Calu3 (cell line): ENCODE measurements at places on chromosomes 11 and 22. TPM values are rescaled to one million over a fixed set of nuclear protein-coding genes. Genes with fewer than 3 reads are reported as not detected.
A peak's percentile ranks its signal among the peaks of the same experiment; 100 is the strongest.

Gene MMP10
- total RNA-seq: not detected in 2 replicates

Gene TTC28
- 5.2 and 10.1 TPM in 2 replicates for total RNA-seq

Gene RIMBP3C
- total RNA-seq: 0.17 TPM in 1 of 2 replicates, not detected in the other

Gene LMO1
- not detected in 2 replicates for total RNA-seq

Gene ZNF70
- 6.5 and 6.6 TPM in 2 replicates for total RNA-seq

Gene ANKK1
- total RNA-seq: 0.56 and 0.90 TPM in 2 replicates

Gene HNRNPUL2
- 52.6 and 52.7 TPM in 2 replicates for total RNA-seq

Gene CFAP300
- total RNA-seq: 2.9 and 4.6 TPM in 2 replicates

Gene BIK
- 37.9 and 43.1 TPM in 2 replicates for total RNA-seq

GRCh38 chr22:48250286-48250895 is 1487.9 kb downstream of the TBC1D22A start:
- no peak for DNase-seq

GRCh38 chr11:70582886-70583641 is 184.7 kb downstream of the CTTN start:
- DNase-seq: no peak

- DNase-seq: no peak
These were observed 85.6 kb upstream of the GRIA4 start for GRCh38 chr11:105524286-105524685.

DNA sequence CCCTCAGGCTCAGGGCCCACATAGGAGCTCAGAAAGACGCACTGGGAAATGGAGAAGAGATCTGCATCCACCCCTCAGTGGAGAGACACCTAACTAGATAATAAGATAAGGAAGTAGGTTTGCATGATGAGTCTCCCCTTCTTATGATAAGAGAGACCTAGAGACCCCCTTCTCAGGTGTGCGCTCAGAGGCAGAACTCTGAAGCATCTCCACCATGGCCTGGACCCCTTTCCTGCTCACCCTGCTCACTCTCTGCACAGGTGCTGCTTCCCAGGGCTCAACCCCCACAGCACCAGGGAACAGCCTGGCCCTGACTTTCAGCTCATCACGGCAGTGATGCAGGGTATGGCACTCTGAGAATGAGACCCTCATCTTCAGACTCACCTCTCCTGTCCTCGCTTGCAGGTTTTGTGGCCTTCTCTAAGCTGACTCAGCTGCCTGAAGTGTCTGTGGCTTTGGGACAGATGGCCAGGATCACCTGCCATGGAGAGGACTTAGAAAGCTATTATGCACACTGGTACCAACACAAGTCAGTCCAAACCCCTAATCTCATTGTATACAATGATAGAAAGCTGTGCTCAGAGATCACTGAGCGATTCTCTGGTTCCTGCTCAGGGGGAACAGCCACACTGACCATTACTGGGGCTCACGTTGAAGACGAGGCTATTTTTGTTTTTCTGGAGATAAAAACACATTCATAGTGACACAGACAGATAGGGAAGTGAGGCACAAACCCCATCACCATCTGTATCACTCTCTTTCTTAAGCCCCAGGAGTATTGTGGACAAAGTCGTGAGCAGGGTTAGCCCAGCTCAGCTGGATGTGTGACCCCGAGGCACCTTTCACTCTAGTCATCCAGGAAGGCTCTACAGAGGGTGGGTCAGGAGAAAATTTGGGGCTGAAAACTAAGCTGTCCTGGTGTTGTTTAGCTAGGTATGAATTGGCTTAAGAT is 29.7 kb upstream of the IGLL5 start:
- DNase-seq: no peak

DNA sequence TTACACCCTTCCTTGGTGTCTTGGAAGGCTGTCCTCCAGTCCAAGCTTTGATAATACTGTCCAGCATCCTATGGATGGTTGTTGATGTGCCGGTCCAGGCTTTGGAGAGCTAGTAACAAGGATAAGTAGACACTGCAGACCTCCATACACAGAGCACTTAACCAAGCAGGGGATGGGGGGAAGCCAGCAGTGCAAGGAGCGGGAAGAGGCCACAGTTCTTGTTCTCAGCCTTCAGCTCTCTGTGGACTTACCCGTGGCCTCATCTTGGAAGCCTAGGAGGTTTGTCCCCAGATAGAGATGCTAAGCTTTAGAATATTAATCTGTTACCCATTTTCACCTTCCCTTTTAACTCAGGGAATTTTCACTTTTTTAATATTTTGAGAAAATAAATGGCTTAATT is 30.9 kb upstream of the ZC3H12C start:
- no peak for DNase-seq

GRCh38 chr11:46050003-46050461 is 71.2 kb downstream of the PHF21A start:
- peak; percentile 2 for DNase-seq

- peak; percentile 79 for DNase-seq
These were observed at the start of gene AHNAK for GRCh38 chr11:62546244-62546928. AHNAK (minus strand) TSS chr11:62546806; CDS start chr11:62536098, 10,708 bp downstream.

- no peak for DNase-seq
These were observed 335.3 kb downstream of the FAM181B start for GRCh38 chr11:82398300-82398815.

DNA sequence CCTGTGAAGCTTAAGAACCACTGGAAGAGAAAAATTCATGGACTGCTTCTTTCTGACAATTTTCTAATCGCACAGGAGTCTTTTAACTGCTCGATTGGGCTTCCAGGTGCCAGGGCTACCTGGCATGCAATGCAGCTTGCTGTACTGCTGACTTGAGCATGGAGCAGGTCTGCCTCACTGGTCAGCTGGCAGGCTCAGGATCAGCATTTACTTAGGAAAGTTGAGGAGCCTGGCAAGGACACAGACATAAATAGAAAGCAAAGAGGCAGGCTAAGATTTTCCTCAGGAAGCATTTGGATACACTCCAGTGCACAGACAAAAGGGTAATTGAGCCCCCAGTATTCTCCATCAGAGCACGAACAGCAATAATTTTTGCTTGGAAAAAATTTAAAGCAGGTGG is 163.5 kb downstream of the CSNK2A3 start:
- no peak for DNase-seq

GRCh38 chr11:71340086-71340606 is 87.8 kb upstream of the SHANK2 start:
- no peak for DNase-seq

GRCh38 chr11:126518071-126518971 is 162.8 kb downstream of the ST3GAL4 start:
- no peak for DNase-seq

DNA sequence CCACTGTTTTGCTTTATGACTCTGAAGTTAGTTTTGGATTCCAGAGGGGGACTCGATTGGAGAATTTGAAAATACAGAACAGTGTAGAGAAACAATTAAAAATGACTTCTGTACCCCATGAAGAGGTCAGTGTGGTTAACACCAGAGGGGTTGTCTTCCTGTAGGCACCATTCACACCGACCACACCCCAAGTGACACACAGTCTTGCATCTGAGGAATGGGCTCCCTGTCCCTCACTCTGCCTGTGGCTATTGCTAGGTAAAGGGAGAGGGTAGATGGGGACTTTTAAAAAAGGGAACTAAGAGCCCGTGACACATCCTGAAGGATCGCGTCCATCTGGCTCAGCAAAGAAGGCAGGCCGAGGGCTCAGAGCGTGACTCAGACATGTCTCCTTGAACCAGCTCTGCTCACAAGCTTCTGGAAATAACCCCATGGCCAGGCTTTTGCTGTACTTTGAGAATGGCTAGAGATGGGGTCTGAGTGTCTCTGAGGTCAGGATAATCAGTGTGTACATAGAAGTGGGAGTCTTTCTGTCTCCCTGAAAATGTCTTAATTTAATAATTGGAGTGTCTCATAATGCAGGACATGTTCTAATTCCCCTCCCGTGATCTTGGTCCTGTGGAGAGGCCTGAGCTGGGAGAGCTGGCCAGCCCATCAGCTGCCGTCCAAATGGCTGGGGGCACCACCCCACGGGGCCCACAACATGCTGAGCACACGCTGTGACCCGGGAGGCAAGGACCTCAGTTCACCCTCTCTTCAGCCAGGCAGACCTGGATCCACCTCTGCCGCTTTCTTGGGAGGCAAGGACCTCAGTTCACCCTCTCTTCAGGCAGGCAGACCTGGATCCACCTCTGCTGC is 39.3 kb downstream of the SGSM1 start:
- DNase-seq: peak; percentile 12

- no peak for DNase-seq
These were observed 180.2 kb downstream of the NAV2 start for GRCh38 chr11:19892876-19893275.

GRCh38 chr11:926341-926916 is 759 bp downstream of the AP2A2 start:
- DNase-seq: no peak

DNA sequence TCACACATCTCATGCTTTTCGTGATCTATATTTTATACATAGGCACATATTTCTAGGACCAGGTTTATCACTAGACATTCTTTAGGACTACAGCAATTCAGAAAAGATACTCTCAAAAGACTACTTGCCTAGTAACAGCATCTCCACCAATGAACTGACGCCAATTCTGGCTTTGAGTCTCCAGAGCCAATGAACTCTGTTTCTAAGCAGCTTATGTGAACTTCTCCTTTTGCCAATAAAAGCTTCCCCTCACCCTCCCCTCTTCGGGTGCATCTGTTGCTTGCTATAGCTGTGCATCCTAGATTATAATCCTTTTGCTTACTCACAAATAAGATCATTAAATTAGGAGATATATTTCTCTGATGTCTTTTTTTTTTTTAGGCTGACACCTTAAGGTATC is 11.4 kb upstream of the ANKK1 start:
- no peak for DNase-seq

DNA sequence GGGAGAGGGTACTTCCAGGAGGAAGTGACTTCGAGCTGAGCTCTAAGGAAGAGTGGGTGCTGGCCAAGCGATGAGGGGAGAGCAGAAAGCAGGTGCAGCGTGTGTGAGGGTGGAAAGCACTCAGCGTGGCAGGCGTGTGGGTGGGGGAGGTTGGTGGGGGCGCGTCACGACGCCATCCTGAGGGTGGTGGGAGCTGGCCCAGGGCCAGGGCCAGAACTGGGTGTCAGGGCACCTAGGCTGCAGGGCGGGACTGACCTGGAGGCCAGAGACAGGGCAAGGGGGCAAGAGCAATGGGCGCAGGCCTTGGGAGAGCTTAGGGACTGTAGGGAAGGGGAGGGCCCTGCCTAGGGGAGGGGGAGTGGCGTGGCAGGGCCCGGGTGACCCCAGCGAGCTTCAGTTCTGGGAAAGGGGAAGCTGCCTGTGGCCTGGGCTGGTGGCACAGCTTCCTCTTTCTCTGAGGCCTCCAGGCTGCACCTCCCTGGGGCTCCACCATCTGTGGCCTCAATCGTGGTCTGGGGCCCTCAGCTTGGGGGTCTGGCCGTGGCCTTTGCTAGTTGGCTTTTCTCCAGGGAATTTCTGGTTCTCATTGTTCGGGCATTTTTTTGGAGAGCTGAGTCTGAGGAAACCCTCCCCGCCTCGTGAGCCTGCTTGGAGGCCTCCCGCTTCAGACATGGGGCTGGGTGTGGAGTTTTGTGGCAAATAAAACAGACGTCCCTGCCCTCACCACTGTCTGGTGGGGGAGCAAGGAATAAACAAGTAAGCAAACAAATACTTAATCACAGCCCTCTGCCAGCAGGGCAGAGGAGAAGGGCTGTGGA is 8.9 kb downstream of the RELT start:
- no peak for DNase-seq

DNA sequence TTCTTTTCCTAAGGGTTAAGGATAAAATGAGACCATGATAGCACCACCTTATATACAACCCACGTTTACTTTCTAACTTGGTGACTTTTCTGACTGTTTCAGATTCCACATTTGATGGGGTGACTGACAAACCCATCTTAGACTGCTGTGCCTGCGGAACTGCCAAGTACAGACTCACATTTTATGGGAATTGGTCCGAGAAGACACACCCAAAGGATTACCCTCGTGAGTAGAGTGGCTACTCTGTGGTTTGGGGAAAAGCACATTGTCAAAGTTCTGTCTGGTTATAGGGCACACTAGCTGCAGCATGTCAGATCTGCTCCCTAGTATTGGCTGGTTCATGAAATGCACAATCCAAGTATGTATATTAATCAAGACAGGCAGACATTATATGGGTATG is 117.3 kb downstream of the SPON1 start:
- DNase-seq: no peak

- DNase-seq: no peak
These were observed 1.5 kb downstream of the MICAL3 start for GRCh38 chr22:18022876-18023275.

DNA sequence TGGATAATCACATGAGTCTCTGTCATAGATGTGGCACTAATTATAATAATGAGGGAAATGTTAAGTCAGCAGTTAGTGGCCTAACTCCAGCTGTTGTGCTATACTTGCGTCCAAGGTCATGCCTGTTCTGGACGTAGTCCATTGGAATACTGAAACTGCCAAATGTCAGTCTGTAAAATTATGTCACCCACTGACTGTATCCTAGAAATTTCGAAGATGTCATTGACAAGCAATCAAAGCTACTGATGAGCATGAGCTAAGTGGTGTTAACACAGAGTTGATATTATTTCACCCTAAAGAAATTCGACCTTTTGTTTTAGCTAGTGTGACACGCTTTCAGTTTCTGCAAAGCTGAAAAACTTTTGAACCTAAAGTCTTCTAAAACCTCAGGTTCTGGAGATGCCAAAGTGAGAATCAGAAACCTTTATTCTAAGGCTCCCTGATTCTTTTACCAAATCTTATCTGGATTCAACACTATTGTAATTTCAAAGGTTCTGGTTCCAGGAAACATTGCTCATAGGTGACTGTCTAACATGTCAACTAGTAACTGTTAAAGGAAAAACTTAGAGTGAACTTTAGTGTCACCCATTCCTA is 14.9 kb upstream of the ME3 start:
- DNase-seq: no peak

- no peak for DNase-seq
These were observed at the start of gene SCARF2 for GRCh38 chr22:20437613-20438426. SCARF2 (minus strand) TSS chr22:20437825; CDS start chr22:20437754, 71 bp downstream.
